ENCODE measurements at places on chromosomes 11 and 22. TPM values are rescaled to one million over a fixed set of nuclear protein-coding genes. Genes with fewer than 3 reads are reported as not detected.

- no peak for DNase-seq
Measured at GRCh38 chr11:130651066-130651855, 202.8 kb downstream of the ADAMTS15 start.

DNA sequence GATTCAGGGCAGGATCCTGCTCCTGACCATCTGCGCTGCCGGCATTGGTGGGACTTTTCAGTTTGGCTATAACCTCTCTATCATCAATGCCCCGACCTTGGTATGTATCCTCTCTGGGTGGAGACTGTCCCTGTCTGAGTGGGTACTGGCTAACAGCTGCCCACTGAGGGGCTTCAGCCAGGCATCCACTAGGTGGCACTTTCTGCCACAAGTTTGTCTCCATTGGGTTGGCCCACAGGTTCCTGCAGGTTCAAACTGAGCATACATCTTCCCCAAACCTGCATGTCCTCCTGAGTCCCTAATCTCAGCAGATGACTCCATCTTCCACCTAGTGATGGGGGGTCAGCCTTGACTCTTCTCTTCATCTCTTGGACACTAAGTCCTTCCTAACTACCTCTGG lies 4.4 kb downstream of the SLC2A11 start:
- DNase-seq: peak; percentile 71

The TMEM121B gene
- 0.10 TPM for total RNA-seq

DNA sequence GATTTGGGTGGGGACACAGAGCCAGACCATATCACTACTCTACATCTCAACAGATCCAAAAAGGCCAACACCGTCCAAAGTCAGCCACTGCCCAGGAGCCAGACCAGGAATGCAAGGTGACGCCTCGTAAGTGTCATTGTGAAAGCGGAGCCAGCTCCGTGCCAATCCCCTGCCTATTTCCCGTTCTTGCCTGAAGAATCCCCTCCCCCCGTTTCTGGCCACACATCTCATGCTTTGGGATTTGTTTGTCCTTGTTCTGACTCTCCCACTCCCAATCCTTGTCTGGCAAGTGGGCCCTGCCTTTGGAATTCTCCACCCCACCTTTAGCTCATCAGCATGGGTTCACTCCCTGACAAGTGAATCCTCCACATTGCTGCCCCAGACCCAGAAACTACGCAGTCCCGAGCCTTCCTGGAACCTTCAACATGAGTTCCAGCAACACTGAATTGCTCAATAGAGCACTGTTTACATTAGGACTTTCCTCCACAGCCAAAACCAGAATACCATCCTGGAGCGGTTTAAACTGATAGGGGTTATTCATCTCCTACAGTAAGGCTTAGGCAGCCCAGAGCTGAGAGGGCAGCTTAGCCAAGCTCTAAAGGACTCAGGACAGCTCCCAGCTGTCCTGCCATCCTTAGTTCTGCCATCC lies 6.0 kb upstream of the SLC35C1 start:
- DNase-seq: no peak

- DNase-seq: no peak
Measured at GRCh38 chr11:122098261-122098980, 17.6 kb downstream of the BLID start.

DNA sequence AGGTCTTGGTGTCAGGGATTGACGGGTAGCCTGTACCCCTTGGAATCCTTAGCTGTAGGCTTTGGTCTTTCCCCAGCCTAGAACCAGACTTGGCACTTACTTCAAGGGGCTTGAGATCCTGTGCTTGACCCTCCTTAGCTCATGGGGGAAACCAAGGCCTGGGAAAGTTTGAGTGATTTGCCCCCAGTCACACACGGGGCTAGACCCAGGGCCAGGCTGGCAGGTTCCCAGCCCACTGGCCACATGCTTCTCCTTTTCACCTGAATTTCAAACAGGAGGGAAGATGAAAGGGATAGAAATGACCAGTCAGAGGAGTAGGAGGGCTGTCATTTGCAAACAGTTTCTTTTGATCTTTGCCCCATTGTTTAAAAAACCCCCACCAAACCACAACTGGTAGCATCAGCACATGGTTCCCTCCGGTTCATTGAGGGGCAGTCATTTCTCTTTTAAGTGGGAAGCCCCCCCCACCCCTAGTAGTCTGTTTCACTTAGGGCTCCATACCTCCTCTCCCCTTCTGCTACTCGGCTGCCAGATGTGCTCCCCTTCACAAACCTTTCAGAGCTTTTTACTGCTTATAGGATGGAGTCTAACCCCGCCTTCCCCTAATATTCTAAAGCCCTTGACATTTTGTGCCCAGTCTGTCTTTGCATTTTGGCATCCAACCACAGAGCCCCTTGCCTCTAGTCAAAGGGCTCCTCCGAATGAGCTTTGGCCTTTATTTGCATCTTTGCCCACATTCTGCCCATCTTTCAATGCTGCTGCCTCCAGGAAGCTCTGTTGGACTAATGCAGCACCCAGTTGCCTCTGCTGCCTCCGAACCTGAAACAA lies 37.6 kb downstream of the ZNRF3 start:
- DNase-seq: no peak

GRCh38 chr11:123357990-123358827 lies 71.9 kb upstream of the GRAMD1B start:
- DNase-seq: peak; percentile 71

DNA sequence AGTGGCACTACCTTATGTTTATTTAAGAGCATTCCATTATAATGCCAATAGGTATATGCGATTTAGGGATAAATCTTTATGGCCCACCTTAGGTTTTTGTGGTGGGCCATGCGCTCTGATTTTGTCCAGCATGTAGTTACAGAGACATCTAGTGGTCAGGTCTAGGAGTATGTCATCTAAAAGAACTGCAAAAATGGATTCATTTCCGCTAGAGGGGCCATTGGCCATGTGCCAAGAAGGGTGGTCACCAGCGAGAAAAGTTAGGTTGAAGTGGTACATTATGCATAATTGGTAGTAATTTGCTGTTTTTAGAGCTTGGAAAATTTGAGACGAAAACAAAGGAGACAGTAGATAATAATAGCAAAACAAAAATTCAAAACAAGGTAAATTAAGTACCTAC lies 27.7 kb downstream of the LRRC4C start:
- DNase-seq: no peak

The DERL3 gene
- total RNA-seq: 1.0 TPM

Measured in CD4-positive, CD25-positive, alpha-beta regulatory T cell (primary cell).